ENCODE measurements at places on chromosomes 3 and 15.

- no peak for DNase-seq
Measured at GRCh38 chr3:108394016-108394415, 97.7 kb downstream of the HHLA2 start.

GRCh38 chr3:197363553-197364409 is 65.4 kb upstream of the DLG1 start:
- no peak for DNase-seq

- no peak for DNase-seq
Measured at GRCh38 chr3:149085828-149086231, 503 bp downstream of the HLTF start.

- no peak for DNase-seq
Measured at GRCh38 chr3:114420072-114420471, 126.2 kb downstream of the TIGIT start.

- no peak for DNase-seq
Measured at GRCh38 chr3:11289864-11290263, 17.7 kb downstream of the ATG7 start.

DNA sequence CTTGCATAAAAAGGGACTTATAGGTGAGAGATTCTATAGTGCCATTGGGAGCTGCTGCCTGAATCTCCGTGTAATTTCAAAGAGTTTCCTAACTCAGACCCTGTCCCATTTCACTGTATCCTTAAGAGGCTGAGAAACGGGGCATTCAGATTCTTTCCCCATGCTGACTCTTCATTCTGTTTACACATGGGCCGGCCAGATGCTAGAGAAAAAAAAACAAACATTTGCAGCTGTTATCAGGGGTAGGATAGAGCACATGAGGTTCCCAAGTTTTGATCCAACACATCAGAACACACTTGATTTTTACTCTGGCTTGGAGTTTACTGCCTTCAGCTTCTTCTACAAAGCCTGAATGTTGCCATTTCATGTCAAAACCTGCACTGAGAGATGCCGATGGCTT is 215.9 kb upstream of the TPRG1 start:
- DNase-seq, result no peak

GRCh38 chr3:81925385-81925784 is 163.9 kb upstream of the GBE1 start:
- no peak for DNase-seq

- DNase-seq, result no peak
Measured at GRCh38 chr15:62027263-62027565, 33.0 kb downstream of the VPS13C start.

DNA sequence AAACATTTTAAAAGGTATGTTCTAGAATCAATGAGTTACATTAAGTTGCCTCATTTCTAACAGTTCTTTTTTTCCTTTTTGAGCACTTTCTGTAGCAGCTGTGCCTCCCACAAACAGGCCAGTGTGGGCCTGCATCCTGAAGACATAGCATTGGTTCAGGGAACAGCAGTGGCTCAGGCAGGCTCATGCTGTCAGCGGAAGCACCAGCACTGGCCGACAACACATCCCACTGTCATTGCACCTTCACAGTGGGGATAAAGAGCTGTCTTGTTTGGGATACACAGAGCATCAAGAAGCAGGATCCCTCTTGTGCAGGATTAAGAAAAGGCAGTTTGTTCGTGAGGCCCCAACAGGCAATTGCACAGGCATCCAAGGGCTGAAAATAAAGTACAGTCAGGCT is 123.3 kb downstream of the MOBP start:
- DNase-seq, result no peak

- no peak for DNase-seq
Measured at GRCh38 chr15:101623367-101624304, 28.5 kb downstream of the TM2D3 start.

DNA sequence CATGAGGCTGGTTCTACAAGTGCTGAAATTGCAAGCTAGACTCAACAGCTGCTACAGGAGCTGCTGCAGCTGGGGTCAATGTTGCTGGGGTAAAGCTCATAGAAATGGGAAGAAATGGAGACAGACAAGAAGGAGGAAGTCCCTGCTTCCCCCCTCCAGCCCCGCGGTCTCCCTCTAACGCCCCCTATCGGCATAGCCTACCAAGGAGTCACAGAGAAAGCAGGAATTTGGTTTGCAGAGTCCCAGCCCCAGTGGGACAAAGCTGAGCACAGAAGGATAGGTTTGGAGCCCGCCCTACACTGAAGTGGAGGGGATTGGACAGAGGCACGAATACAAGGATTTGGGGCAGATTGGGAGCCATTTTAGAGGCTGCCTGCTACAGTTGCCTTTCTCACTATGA is 176.9 kb upstream of the ANKRD28 start:
- no peak for DNase-seq

- DNase-seq, result no peak
Measured at GRCh38 chr3:177519588-177519987, 322.3 kb upstream of the TBL1XR1 start.

GRCh38 chr3:184332370-184333090 is 4.9 kb upstream of the FAM131A start:
- peak; percentile 73 for DNase-seq

GRCh38 chr3:27467545-27467944 is 16.6 kb downstream of the SLC4A7 start:
- DNase-seq, result peak; percentile 58

GRCh38 chr3:191555037-191555436 is 94.1 kb downstream of the PYDC2 start:
- DNase-seq, result no peak

DNA sequence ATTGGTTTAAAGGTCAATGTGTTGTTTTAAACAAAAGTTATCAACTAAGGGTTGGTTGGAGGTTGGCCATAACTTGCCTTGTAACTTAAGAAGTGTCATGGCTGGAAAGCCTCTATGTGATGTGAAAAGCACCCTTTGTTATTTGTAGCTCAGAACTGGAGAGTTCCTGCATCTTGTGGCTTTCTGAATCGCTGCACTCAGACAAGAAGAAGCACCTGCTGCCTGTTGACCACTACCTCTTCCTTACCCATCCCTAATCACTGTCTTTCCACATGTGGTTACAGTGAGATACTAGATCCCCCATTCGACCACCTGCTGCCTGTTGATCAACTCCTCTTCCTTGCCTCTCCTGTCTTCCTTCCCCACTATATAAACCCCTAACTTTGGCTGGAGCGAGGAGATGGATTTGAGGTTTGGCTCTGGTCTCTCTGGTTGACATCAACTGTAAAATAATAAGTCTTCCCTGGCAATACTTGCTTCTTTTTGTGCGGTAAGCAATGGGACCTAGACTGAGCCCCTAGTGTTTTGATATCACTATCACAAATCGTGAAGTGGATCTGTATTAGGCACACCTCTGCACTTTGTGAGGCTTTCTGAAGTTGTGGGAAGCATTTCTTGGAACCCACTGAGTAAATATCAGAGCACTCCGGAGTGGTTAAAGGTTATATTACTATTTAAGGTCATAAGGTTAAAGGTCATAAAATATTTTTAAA is 13.8 kb downstream of the RPL39L start:
- no peak for DNase-seq

- no peak for DNase-seq
Measured at GRCh38 chr15:96097661-96098060, 232.8 kb upstream of the NR2F2 start.

GRCh38 chr3:173983343-173983742 is 585.8 kb downstream of the NLGN1 start:
- no peak for DNase-seq

DNA sequence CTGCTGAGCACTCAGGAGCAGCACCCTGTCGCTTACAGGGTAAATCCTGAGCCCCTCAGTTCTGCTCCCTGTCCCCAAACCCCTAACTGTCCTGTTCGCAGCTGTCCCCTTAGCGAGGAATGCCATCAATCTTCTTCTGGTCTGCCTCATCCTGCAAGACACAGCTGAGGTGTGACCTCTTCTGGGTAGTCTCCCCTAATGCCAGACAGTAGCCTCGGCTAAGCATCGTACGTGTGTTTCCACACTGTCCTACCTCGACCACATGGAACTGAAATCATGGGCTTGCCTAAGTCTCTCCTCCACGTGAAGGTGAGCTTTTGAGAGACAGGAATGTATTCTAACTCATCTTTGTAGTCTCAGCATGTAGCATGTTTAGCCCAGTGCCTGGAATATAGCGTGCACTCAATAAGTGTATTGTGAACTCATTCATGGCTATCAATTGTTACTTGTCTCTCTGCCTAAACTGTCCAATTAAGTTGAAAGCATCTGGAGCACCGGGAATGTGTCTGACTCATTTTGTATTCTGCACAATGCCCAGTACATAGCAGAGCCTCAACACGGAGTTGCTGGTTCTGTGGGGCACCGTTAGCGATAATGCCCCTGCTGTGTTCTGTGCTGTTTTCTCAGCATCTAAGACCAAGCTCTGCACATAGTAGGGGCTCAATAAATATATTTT is 90.2 kb downstream of the HES1 start:
- peak; percentile 59 for DNase-seq

GRCh38 chr15:33956397-33956796 is 11.9 kb upstream of the CHRM5 start:
- DNase-seq, result no peak

DNA sequence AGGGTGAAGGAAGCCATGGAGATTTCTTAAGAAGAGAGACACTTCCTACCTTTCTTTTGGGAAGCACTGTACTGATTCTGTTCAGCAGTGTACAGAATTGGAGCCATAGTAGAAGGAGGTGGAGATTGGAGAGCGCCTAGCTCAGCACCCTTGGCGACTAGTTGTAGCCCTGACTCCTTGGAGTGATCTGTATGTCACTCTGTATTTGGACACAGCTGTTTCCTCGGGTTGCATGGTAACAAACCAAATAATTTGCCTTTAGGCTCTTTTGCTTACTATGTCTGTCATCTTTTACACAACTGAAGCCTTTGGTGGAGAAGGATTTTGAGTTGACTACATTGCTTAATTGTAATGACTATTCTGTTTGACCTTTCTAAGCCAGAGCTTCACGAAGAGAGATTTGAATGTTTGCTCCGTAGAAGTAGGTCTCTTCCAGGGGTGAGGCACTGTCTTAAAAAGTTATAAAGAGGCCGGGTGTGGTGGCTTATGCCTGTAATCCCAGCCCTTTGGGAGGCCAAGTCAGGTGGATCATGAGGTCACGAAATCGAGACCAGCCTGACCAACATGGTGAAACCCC is 77.1 kb downstream of the AKAP13 start:
- DNase-seq, result no peak

- DNase-seq, result no peak
Measured at GRCh38 chr3:47578691-47579632, at the start of gene CSPG5. Gene CSPG5, minus strand, starts transcription at chr3:47578865. Its CDS starts 172 bp downstream, at chr3:47578693.

- peak; percentile 56 for DNase-seq
Measured at GRCh38 chr3:17431004-17431403, 311.4 kb downstream of the TBC1D5 start.

DNA sequence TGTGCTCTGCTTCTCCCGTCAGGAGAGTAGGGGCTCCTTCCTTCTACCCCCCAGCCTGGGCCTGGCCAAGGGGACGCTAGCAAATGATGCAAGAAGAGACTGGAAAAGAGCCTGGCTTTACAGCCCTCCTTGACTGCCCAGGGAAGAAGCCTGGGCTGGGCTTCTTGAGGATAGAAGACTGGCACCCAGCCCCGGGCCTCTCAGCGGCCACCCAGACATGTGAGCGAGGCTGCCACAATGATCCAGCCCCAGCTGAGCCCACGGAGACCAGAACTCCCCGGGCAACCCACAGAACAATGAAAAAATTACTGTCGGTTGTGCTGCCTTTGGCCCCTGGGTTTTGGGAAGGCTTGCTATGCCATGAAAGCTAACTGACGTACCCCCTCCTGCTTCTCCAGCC is 100.6 kb upstream of the PRR20G start:
- no peak for DNase-seq

GRCh38 chr3:126945891-126946290 is 37.0 kb upstream of the PLXNA1 start:
- no peak for DNase-seq

DNA sequence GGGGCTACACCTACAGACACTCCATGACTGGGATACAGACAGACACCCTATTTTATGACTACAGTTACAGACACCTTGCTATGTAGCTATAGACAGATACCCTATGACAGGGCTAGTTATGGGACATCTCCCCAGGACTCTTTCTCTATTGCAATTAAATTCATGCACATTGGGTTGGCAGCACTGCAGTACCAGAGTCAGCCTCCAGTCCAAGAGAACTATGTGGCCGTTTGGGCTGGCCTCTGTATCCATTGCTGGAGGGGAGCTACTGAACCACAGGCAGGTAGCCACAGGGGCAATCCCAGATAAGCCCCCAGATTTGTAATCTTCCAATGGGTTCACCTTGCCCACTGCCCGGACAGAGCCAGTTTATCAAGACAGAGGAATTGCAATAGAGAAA is 108.4 kb upstream of the SPATA16 start:
- no peak for DNase-seq

DNA sequence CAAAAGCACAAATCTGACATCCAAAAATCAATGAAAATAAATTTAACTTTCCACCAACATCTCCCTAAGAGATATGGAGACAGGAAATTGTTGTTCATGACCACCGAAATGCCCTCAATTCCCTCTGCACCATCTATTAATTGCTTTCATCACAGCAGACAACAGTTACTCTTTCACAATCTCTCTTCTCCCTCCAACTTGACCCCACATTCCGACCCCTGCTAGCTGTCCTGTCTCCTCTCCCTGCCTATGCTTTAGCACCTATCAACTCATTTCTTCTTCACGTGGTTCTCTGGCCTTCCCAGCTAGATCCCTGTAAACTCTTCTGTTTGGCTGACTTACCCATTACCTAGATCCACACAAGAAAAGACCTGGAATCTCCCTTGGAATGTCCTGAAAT is 173.9 kb upstream of the ADAMTS9 start:
- DNase-seq, result no peak

DNA sequence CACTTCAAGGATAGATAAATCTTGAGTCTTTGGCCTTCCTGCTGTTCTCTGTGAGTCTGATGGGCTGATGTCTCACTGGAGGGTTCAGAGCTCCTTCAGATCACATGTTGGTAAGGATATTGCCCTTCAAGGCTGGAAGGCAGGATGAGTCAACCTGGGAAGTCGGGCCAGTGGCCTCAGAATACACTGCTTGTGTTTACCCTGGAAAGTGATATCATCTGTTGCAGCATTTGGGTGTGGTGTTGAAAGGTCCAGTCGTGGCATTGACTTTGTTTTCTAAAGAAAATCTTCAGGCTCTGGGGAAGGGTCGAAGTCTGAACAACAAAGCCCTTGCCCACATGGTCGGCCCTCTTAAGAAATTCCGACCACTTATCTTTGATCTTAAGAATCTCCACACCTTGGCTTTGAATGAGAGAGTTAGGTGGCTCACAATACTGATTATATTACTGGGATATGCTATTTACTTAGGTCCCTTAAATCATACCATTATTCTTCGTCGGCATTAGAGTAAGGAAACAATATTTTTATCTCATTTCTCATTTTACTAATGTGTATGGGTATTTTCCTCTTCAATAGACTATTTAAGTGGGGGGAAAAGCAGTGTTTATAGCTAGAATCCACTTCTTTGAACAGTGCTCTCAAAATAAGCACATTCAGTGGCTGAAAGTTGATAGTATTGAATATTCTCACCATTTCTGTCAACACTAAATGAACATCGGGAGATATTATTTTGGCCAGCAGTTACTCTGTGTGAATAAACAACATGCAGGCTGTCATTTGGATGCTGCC is 303.9 kb upstream of the RASGRP1 start:
- DNase-seq, result peak; percentile 25

DNA sequence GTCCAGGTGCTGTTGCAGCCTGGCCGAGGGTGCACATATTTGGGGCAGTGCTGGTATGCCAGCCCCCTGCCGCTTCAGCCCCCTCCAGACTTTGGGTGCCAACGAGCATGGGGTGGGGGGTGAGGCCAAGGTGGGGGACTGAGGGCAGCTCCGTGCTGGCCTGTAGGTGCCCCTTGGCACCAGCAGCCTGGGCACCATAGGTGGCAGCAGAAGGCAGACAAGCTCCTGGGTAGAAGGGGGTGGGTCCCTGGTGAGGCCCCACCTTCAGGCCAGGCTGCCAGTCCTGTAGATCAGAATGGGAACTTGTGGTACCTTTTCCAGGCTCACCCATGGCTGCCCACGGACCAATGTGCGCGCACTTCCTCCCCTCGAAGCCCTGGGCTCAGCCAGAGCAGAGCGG is 16.1 kb upstream of the PLA2G4E start:
- DNase-seq, result no peak
